CD4-positive, alpha-beta T cell treated with Interleukin-17A for 4 hours (primary cell): ENCODE measurements at places on chromosomes 5 and 9.

- DNase-seq, result peak; percentile 72
Measured at GRCh38 chr5:73201547-73202513, 28.8 kb downstream of the TMEM174 start.

GRCh38 chr5:73558950-73559349 lies 6.5 kb downstream of the ANKRA2 start:
- no peak for DNase-seq

DNA sequence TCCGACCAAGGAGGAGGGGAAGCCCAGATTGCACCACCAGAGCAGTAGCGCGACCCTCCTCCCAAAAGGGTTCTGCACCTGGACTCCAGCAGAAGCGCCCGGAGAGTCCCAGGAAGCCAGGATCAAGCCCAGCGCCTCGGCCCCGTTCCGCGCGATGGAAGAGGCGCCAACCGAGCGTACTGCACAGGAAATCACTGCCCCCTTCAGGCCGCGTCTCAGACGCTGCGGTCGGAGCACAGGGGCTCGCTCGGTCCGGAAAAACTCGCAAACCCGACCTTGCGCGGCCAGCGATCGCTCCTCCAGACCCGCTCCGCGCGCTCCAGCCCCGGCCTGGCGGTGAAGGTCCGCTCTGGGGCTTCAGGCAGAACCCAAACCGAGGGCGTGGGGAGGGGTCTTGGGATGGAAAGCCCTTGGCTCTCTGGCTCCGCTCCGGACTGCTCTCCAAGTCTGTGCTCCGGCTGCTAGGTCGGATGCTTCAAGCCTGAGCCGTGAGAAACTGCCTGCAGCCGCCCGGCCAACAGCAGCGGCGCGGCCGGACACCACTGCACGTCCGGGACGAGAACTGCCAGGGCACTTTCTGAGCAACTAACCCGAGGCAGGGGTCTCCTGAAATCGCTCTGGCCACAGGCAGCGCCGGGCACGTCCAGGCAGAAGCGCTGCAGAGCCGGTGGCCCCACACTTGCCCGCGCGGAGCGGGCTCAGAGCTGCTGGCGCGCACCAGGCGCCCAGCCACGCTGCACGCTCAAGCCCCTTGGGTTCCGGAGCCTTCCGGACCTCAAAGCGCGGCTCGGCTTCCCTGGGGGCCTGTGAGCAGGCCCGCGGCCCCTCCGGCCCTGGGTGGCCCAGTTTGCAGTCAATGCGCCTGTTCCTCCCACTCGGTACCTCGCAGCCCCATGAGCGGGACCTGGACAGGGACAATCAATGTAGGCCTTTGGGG lies 1.3 kb downstream of the GABBR2 start:
- no peak for DNase-seq

- no peak for DNase-seq
Measured at GRCh38 chr5:113823696-113824095, 310.2 kb downstream of the YTHDC2 start.

GRCh38 chr9:100690438-100690837 lies 112.6 kb downstream of the CAVIN4 start:
- DNase-seq, result no peak

- no peak for DNase-seq
Measured at GRCh38 chr9:2764353-2764752, 47.0 kb downstream of the KCNV2 start.

GRCh38 chr9:124618476-124618875 lies 111.3 kb upstream of the NR5A1 start:
- DNase-seq, result no peak

- no peak for DNase-seq
Measured at GRCh38 chr5:180010636-180011035, 60.9 kb downstream of the RNF130 start.

DNA sequence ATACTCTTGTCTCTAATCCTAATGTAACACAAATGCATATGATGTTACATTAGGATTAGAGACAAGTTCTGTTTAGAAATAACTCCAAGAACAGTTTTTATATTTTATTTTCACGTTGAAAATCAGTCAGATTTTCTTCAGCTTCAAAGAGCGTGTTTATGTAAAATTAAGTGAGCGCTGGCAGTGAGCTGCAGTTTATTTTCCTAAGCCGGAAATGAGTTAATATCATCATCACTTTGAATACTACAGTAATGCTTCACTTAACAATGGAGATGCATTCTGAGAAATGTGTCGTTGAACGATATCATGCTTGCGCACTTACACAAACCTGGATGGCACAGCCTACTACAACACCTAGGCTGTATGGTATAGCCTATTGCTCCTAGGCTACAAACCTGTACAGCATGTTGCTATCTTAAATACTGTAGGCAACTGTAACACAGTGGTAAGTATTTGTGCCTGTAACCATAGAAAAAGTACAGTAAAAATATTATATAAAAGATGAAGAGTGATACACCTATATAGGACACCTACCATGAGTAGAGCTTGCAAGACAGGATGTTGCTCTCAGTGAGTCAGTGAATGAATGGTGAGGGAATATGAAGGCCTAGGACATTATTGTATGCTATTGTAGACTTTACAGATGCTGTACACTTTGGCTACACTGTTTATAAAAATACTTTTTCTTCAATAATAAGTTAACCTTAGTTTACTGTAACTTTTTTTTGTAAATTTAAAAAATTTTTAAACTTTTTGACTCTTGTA lies 65.9 kb upstream of the C5orf46 start:
- no peak for DNase-seq

DNA sequence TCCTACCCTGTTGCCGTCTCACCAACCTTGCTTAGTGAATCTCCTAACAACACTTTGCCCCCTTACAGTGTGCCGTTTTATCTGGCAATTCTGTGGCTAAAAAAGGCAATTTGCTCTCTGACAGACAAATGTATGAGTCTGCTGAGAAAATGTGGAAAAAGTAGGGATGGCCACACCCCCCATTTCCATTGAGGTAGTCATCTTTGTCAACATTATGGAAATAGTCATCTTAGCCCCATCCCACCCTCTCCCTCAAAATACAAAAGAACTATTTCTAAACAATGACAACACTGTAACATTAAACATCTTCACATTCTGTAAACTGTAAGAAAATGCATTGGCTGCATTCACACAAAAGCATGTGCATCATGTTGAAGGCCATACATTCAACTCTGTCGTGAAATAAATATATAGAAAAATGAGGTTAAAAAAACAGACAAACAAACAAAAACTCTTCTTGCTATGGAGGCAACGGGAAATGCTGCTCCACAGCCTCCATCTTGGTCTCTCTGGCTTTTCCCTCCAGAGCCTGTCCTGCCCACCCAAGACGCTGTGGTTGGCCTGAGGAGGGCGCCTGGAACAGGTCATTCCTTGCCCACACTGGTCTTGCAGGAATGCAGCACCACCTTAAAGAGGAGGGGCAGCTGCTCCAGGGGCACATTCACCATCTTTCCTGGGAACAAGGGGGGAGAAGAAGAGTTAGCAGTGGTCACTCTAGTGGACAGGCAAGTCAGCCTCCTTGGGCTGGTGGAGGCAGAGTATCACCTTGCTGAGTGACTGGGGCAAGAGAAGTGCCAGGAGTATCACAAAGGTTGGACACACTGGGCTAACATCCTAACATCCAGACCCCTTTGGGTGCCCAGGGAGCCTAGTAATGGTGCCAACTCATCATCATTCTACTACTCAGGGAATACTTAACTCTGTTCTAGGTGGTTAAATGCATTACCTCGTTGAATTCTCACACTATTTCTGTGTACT lies 15.2 kb upstream of the NR5A1 start:
- no peak for DNase-seq

- DNase-seq, result no peak
Measured at GRCh38 chr5:113548396-113548795, 34.9 kb downstream of the YTHDC2 start.

DNA sequence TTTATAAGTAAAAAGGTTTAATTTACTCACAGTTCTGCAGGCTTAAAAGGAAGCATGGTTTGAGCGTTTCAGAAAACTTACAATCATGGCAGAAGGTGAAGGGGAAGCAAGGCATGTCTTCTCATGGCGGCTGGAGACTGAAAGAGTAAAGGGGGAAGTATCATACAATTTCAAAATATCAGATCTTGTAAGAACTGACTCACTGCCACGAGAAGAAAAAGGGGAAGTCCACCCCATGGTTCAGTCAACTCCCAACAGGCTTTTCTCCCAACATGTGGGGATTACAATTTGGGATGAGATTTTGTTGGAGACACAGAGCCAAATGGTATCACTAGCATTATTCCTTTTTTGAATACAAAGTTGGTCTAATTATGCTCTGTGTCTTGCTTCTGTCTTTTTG lies 627.9 kb upstream of the ST8SIA4 start:
- DNase-seq, result no peak

- no peak for DNase-seq
Measured at GRCh38 chr9:14993901-14994554, 83.8 kb upstream of the FREM1 start.

- no peak for DNase-seq
Measured at GRCh38 chr5:95084757-95085156, 200.1 kb downstream of the MCTP1 start.

DNA sequence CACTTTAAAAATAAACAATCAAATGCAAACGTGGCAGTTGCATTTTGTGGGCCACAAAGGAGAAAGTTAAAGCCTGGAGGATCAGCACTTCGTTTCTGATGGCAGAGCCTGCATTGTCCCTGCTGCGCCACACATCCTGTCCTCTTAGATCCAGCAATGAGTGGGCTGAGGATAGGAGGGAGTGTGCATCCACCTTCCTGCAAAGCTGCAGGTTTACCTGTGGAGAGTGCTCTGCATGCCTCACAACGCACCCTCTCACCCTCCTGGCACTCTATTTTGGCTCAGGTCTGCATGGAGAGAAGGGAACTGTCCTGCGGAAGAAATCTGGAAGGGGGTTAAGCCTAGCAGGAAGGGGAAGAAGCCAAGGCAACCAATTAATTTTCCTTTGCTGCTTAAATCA lies 212.2 kb upstream of the SLC24A2 start:
- DNase-seq, result no peak

DNA sequence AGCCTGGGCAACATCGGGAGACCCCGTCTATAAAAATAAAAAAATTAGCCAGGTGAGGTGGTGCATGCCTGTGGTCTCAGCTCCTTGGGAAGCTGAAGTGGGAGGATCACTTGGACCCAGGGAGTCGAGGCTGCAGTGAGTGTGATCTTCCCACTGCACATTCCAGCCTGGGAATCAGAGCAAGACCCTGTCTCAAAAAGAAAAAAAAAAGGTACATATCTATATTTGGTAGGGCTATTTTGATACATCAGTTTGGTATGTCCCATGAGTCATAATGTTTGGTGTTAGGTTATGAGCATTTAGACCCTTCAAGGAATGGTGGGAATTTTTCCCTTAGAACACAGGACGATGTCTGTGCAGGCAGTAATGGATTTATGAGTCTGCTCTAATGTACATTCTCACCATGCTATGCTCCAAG lies 55.3 kb upstream of the POU4F3 start:
- DNase-seq, result no peak

GRCh38 chr5:139733698-139734538 lies 61.7 kb upstream of the PSD2 start:
- no peak for DNase-seq

DNA sequence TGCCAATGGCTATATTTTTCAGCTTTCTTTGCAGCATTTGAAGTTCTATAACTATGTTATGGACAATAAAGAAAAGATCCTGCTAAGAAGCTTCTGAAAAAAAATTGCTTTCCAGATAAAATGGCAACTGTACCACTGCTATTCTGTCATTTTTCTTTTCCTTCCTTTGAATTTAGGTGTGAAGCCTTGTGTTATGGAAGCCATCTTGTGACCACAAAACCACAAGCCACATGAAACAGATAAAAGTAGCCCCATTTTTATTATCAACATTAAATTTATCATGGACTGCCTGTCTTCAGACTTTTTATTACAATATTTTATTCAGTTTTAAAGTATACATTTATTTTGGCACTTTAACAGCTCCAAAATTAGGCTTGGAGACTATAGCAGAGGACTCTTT lies 289.9 kb upstream of the ACTBL2 start:
- DNase-seq, result no peak

DNA sequence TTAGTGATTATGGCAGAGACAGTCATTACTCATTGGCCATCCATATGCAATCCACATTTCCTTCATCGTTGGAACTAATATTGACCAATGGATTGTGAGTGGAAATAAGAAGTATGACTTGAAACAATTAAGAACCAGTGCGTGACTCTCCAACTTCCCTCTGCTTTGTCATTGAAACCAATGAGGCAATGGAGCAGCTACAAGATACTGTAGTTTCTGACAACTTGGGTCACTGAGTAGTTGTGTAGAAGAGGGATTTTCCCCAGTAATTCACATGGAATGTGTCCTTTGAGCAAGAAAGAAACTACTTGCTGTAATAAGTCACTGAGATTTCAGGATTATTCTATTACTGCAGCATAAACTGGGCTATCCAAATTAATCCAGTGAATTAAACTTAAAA lies 785.3 kb upstream of the RIOK2 start:
- no peak for DNase-seq

GRCh38 chr9:89778100-89779090 lies 173.6 kb downstream of the GADD45G start:
- DNase-seq, result no peak

GRCh38 chr9:2663461-2664173 lies 42.0 kb downstream of the VLDLR start:
- DNase-seq, result no peak

GRCh38 chr9:13209498-13209897 lies 70.0 kb downstream of the MPDZ start:
- DNase-seq, result no peak

DNA sequence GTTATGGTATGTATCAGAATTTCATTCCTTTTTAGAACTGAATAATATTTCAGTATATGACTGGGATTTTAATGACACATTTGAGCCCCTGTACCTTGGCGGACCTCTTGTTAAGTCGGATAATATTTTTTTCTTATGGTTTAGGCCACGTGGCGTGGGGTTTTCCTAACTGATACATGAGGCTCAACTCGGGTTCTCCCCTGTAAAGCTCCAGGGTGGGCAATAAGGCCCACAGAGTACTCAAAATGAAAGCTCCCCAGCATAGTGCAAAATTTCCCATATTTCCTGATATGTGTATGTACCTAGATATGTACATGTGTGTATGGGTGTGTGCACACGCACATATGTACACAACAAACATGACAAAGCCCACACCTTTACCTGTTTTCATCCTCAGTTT lies 24.5 kb downstream of the TICAM2 start:
- DNase-seq, result no peak

GRCh38 chr5:170173227-170173626 lies 59.6 kb upstream of the C5orf58 start:
- no peak for DNase-seq

GRCh38 chr5:167898361-167899042 lies 392.9 kb upstream of the WWC1 start:
- no peak for DNase-seq
